Lower lobe of right lung (tissue), 2 donors: ENCODE measurements at places on chromosomes 1 and 21.
A peak's percentile ranks its signal among the peaks of the same experiment; 100 is the strongest.

- no peak for DNase-seq
These were observed 716.2 kb downstream of the NCAM2 start for GRCh38 chr21:21714426-21714825.

GRCh38 chr21:14825514-14825974, 239.3 kb downstream of the NRIP1 start:
- DNase-seq, result no peak

DNA sequence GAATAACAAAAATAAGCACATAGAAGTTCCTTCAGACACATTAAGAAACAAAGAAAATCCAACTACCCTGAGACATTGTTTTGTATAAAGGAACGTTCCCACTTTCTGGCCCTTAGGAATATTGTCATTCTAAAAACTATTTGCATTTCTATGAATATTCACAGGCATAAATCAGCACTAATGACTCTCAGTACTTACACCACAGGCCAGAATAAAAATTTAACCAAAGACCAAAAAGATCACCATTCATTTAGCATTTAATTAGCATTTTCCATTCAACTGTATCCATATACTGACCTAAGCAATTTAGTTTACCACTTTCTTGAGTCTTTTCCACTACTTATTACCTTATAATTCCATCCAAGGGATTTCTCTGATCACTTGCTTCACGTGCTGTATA, 75.4 kb downstream of the TTLL7 start:
- DNase-seq, result no peak

GRCh38 chr1:221276896-221277409, 397.7 kb downstream of the HLX start:
- DNase-seq, result no peak

- no peak for DNase-seq
These were observed 44.1 kb downstream of the XCL2 start for GRCh38 chr1:168499688-168500049.

- DNase-seq, result no peak
These were observed 32.0 kb downstream of the LIN9 start for GRCh38 chr1:226276987-226277386.

DNA sequence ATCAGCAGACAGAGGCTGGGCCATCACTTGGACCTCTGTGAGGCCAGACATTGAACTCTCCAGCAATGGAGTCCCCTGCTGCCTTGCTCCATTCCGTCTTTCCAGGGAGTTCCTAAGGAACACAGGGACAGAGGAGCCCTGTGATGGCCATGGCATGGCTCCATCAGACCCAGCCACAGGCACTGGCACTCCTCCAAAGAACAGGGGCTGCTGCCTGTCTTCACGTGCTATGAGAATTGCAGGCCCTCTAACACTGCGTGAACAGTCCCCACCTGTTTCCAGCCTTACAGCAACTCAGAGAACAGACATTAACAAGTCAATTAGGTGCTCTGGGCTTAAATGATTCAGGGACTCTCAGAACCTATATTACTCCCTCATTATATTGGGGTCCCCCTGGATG, 140.8 kb downstream of the ASTN1 start:
- no peak for DNase-seq

DNA sequence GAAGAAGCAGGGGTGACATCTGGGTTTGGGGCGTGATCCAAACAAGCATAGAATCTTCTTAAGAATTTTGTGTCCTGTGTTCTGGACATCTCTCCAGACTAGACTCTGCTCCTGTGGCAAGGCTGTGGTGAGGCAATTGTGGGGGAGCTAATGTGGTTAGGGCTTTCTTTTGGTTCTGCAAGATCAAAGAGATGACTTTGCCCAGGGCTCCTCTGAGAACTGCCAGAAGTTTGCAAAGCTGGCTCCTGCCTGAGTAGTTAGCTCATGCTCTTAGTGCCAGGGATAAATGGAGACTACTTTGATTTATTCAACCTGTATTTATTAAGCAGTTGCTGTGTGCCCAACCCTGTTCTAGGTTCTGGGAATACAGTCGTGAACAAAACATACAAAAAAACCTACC, 34.0 kb upstream of the CRNN start:
- DNase-seq, result no peak

DNA sequence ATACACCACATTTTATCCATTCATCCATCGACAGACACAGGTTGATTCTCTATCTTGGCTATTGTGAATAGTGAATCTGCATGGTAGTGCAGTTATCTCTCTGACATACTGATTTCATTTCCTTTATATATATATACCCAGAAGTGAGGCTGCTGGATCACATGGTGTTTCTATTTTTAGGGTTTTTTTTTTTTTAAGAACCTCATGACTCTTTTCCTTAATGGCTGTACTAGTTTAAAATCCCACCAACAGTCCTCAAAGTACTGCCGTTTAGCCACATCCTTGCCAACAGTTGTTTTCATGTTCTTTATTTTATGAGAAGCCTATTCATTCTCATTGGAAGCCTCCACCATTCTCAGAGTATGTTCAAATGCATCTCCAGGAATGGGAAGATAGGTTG, 258.7 kb upstream of the SNX7 start:
- DNase-seq, result no peak

- no peak for DNase-seq
These were observed 24.8 kb downstream of the LYPD8 start for GRCh38 chr1:248730507-248731335.

DNA sequence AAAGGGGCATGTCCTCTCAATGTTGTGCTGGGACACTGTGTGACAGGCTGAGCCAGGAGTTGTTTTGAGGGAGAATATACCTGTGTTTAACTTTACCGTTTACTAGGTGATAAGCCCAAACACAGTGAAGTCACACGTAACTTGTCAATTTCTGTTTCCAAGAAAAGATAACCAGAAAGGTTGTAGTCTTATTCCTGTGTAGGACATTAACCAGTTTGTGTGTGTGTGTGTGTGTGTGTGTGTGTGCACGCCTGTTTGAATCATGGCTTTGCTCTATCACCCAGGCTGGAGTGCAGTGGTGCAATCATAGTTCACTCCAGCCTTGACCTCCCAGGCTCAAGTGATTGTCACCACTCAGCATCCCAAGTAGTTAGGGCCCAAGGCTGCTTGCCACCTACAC, 83.6 kb downstream of the MRPS6 start:
- no peak for DNase-seq

- no peak for DNase-seq
These were observed 902.9 kb downstream of the LTN1 start for GRCh38 chr21:28089599-28090441.

GRCh38 chr1:41955461-41956159, 36.9 kb upstream of the HIVEP3 start:
- no peak for DNase-seq

DNA sequence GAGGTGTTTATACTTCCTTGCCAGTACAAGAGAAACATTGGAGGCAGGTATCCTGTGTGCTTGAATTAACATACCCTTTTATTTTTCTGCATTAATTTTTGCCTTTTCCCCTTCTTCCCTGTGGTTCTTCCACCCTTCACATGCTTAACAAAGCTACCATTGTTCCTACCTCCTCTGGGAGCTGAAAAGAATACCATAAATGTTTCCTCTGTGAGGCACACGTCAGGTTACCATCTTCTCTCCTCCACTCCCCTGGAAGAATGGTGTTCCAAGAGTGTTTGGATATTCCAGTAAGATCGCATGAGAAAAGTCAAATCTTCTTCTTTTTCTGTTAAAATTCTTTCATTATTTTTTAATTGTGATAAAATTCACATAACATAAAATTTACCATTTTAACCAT, 74.6 kb upstream of the MARK1 start:
- no peak for DNase-seq

GRCh38 chr1:182603646-182604174, 479 bp downstream of the RGS16 start:
- DNase-seq, result peak; percentile 49

- peak; percentile 33 for DNase-seq
These were observed 9.1 kb upstream of the AADACL4 start for GRCh38 chr1:12634696-12635202.
